ENCODE measurements at places on chromosomes 3 and 15.
A peak's percentile ranks its signal among the peaks of the same experiment; 100 is the strongest.

- DNase-seq: no peak
Measured at GRCh38 chr3:25663347-25663868, 1.3 kb downstream of the TOP2B start.

DNA sequence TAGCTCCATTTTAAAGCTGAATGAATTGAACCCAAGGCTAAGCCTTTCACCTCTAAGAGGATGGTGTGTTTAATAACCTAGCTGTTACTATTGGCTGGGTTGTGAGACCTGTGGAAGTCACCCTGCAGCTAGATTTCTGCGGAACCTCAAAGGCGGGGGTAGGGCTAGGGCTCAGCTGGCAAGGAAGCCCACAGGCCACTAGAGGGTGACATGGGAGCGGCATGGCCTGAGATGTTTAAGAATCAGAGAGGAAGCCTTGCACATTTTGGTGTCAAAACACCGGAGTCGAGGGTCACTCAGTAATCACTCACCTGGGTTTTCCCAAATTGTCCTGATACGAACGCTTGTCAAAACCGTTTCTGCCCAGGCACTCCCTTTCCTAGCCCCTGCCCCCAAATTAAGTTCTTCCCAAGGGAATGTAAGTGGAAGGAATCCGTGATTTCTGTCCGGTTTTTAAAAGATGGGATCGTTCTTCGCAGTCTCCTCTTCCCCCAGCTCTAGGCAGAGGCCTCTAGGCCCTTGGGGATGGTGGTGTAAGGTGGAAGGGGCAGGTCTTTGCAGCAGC is 3.8 kb upstream of the ACAD9 start:
- DNase-seq: peak; percentile 47

- no peak for DNase-seq
Measured at GRCh38 chr3:9736831-9737230, 5.3 kb downstream of the BRPF1 start.

GRCh38 chr15:84828086-84828908 is 11.1 kb downstream of the ALPK3 start:
- DNase-seq: no peak

DNA sequence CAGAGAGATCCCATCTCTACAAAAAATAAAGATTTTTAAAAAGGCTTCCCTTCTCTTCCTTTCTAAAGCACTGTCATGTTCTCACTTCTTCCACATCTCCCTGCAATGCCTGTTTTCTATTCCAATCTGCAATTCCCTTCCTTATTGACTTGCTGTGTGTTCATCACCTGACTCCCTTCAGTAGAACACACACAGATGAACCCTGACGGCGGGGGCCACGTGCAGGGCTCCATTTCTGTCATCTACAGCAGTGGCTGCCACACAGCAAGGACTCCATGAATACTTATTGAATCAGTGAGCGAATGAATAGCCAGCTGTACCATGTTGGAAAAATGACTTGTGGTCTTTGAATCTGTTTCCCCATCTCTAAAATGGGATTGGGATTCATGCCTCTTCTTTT is 26.1 kb downstream of the BHLHE40 start:
- DNase-seq: no peak

DNA sequence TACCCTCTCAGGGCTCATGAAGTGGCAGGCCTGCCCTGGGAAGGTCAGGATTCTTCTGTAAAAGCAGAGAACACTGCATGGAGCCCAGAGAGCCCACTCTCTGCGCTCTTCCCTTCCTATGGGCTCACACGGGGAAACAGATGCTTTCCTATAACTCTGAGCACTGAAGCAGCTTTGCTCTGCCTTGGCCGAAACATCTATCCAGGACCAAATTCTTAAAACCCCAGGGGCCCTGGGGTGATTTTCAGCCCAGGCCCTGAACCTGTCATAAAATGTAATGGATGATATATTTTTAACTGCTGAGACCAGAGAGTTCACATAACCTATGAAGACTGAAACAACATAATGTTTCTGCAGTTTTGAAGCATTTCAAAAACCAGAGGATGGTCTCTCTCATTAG is 249.9 kb upstream of the CTDSPL start:
- no peak for DNase-seq

Data from activated CD4-positive, alpha-beta T cell treated with anti-CD3 and anti-CD28 coated beads for 24 hours (primary cell).